ENCODE measurements at places on chromosomes 3 and 15.
A peak's percentile ranks its signal among the peaks of the same experiment; 100 is the strongest.

DNA sequence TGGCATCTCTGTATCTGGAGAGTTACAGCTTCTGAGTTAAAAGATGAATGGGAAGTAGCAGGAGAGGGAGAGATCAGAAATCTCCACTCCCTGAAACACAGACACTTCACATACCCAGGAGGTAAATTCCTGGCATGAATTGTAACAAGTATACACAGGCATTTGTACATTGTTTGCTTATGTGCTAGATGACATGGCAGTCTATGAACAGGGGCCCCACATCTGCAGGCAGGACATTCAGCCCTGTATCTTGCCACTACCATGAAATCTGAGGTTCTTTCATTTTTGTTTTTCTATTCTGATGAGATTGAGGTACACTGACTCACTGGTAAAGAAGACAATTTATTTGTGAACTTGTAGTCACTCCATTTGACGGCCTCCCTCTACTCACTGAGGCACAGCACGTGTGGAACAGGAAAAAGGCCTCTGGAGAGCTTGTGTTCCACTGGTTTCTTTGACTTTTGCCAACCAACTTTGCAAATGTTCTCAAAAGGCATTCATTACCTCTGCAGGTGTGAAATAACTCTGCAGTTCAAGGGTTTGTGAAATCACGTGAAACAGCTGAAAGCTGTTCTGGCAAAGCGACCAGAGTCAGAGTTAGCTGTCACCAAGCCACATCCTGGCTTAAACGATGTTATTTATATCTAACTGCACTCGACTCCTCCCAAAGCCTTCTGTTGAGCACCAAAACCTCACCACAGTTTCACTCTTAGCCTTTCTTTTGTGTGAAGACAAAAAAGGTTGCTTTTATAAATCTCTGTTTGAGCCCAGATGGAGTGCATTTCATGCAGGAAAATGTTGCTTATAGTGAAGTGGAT, 401.3 kb upstream of the CFAP20DC start:
- no peak for DNase-seq

DNA sequence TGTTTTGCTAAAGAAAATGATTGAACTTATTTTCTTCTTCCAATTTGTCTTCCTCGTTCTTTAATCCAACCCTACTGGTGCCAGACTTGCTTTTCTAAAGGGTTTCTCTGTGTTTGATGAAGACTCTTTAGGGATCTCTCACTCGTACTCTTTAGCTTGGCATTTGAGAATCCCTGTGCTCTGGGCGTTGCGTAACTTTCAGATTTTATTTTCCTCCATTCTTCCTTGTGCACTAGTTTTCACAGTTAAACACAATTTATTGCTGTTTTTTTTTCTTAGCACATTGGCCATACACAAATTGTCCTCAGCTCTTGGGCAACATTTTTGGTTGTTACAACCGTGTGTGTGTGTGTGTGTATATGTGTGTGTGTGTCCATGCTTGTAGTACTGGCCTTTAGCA, 95.8 kb upstream of the ADAMTSL3 start:
- DNase-seq = no peak

- no peak for DNase-seq
Measured at GRCh38 chr3:41329881-41330280, 130.6 kb downstream of the CTNNB1 start.

- no peak for DNase-seq
Measured at GRCh38 chr15:31383139-31383538, 56.5 kb downstream of the KLF13 start.

DNA sequence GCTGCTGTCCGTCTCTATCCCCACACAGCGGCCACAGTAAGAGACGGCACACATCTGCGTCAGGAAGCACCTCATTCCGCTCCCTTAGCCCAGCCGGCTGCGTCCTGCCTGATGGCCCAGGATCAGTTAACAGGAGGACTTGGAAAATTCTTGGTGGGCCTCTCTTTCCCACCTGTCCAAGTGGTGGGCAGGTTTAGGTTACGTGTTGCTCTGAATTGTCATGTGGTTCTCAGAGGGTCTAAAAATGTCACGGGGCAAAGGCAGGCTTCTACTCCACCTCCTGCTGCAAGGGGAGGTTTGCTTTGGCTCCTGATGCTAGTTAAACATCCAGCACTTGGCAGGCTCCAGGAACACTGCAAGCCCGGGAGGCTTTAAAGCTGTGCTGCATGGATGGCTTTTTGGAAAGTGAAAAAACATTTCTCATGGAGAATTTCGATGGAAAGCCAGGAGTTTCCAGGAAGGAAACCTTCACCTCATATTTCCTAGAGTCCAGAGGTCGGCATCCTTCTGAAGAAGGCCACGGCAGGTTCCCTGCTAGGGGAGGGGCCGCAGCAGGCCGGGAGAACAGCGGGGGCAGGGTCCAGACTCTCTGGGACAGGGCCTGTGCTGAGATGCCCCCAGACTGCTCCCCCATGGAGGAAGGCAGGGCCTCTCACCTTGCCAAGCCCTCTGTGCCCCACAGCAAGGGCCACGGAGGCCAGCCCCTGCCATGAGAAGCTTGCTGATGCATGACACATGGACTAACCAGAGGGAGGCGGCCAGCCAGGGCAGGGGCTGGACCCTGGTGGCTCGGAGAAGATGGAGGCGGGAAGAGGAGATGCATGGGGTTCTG, 10.8 kb downstream of the CTSH start:
- no peak for DNase-seq

DNA sequence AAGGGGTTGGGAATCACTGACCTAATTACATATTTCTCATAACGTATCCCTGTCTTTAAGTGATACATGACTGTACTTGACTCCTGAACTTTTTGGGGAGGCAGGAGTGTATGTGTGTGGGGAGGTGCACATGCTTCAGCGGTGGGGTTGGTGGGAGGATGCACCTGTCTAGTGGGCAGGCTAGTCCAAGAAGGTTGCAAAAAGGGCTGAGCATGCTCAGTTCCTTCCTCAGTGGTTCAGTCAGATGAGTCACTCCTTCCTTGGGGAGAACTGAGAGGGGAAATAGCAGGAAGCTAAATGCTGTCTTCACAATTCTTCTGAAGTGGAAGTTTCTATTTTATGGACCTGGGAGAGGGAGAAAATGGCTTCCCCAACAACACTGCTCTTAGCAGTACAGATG, 24.6 kb upstream of the AP4E1 start:
- no peak for DNase-seq

- no peak for DNase-seq
Measured at GRCh38 chr3:172391592-172392302, 56.5 kb downstream of the GHSR start.

GRCh38 chr3:12574131-12574530, 17.2 kb downstream of the MKRN2 start:
- no peak for DNase-seq

- DNase-seq = no peak
Measured at GRCh38 chr3:36444909-36445308, 64.6 kb downstream of the STAC start.

GRCh38 chr3:13025090-13025489, 48.1 kb downstream of the IQSEC1 start:
- peak; percentile 12 for DNase-seq

GRCh38 chr3:123919353-123919752, 35.2 kb upstream of the MYLK start:
- DNase-seq = no peak

DNA sequence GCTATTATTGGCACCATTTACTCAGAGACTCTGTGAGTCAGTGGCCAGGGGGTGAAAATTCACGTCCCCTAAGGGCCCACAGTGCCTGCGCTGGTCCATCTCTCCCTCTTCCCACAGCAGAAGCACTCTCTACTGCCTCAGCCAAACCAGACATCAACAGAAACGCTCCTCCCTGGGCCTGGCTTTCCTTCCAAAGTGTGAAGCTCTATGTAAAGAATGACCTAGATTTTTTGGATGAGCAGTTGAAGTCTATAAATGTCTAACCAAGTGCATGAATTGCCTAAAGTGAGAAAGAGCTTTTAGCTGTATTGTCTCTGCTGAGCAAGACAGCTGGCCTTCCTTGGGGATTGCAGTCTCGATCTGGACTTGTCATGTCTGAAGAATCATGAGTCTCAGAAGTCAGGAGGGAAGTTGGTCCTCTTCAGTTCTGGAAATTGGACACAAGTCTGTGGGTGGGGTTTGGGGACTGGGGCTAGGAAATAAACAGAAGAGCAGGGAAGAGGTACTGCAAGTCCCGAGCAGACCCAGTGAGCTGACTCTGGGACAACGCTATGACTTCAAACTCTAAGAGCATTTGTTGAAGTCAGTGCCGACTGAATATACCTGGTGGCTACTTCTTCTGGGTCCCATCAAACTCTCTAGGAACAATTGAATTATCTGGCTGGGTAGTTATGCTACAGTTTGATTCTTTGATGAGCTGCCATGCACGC, 29.0 kb downstream of the RASGRP1 start:
- no peak for DNase-seq

DNA sequence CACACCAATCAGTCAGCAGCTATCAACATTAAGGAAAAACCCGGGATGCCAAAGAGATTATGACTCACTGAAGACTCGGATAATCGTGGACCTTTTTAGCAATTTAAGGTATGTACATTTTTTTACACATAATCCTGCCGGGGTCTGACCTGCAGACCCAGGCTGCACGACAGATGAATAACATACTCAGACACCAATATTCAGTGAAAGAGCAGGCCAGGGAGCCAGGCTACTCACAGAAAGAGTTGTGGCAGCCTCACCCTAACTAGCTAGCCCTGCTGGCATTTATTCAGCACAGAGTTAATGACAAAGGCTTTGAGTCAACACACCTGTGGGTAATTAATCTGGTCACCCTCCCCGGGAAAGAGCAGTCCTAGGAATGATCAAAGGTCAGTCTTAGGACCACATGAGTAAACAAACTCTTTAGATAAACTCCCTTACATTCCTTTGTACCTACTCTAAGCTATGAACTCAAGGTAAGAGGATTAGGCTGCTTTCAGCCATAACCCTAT, 727.5 kb downstream of the TBL1XR1 start:
- DNase-seq = no peak

DNA sequence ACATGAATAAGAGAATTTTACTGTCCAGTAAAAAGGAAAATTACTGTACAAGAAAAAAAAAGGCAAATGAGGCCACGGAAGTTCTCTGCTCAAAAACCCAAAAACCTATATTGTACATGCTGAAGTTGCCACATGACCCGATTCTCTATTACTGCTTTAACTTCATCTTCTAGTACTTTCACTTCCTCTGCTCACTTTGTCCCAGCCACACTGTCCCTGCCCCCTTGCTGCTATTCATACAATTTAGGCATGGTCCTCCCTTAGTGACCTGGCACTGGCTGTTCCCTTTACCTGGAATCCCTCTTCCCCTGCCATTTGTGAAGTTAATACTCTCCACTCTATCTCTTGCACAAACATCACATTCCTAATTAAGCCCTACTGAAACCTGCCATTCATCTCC, 457.4 kb downstream of the MAGI1 start:
- no peak for DNase-seq

- DNase-seq = no peak
Measured at GRCh38 chr3:123414973-123415775, 33.7 kb downstream of the ADCY5 start.

DNA sequence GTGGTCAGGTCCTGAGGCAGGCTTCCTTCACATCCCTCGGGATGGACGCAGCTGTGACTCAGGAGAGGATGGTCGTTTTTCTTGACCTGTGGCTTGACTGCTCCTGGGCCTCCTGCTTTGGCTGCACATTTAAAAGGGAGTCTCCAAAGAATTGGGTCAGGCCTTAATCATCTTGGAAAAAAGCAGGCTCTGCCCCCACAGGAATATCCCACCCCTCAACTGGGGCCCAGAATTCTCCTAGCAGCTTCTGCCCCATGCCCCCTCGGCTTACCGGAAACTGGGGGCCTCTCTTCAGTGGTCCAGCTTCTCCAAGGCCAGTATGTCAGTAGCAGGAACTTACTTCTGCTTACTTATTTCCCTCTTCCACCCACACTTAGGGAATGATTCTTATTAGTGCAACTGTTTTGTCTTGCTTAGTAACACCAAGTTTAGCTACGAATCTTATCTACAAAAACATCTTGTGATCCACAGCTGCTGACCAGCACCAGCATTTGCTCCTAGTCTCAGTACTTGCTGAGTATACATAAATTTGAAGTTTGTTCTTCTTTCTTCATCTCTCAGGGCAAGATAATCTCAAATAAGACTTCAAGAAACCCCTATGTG, 35.7 kb downstream of the ATG7 start:
- DNase-seq = no peak

DNA sequence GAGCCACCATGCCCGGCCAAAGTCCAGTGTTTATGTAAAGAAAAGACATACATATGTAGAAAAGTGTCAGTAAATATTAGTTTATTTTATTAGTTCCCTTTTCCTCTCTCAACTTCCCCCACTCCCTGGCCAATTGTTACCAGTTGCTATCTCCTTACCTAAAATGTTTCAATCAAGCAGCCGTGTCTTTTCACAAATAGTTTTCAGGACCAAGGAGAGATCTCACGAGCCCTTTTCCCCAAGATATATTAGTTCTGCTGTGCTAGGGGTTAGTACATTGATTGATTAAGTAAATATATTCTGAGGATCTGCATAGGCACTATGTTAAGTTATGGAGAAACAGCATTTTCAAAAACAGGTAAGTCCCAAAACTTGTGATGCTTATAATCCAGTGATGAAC, 87.4 kb downstream of the ZIC4 start:
- no peak for DNase-seq

GRCh38 chr3:16350597-16351318, 85.7 kb downstream of the OXNAD1 start:
- no peak for DNase-seq

DNA sequence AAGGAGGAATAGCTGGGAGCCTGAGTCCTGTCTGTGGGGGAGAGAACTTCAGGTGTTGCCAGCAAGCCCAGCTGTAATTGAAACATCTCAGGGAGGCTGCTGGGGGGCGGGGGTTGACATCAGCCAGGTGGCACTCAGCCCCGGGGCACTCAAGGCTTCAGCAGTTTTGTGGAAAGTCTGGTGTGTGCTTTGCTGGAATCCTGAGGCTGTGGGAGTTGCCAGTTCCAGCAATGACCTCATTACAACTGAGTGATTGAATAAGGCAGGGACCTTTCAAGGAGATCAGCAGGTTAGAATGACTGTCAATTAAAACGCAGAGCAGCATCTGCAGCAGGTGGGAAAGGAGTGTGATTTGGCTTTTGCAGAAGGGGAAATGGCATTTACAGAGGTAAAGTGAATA, 75.7 kb downstream of the FAM43A start:
- DNase-seq = peak; percentile 50

DNA sequence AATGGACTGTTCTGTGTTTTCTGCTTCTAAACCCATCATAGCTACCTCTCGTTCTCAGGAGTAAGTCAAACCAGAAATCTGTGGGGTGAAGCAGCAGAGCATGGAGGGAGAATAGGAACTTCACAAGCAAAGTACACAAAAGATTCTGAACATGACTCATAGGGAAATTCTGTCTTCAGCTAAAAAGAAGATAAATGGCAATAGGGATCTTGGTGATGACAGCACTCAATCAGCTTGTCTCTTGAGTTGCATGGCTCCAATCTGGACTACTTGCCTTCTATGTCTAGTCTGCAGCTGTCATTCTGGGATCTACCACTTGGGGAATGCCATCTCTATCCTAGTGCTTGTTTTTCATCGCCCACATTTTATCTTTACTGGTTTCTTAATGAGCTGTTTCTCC, 13.5 kb upstream of the GRAMD1C start:
- DNase-seq = peak; percentile 4

GRCh38 chr3:10164546-10165393, at the start of gene IRAK2:
Gene IRAK2, plus strand, starts transcription at chr3:10164919. Its CDS starts 36 bp downstream, at chr3:10164955.
- DNase-seq = no peak

GRCh38 chr3:40996382-40996781, 202.9 kb upstream of the CTNNB1 start:
- DNase-seq = no peak
